ENCODE measurements at places on chromosomes 2 and 18.

- no peak for DNase-seq
Measured at GRCh38 chr18:6401687-6402086, 13.0 kb downstream of the L3MBTL4 start.

DNA sequence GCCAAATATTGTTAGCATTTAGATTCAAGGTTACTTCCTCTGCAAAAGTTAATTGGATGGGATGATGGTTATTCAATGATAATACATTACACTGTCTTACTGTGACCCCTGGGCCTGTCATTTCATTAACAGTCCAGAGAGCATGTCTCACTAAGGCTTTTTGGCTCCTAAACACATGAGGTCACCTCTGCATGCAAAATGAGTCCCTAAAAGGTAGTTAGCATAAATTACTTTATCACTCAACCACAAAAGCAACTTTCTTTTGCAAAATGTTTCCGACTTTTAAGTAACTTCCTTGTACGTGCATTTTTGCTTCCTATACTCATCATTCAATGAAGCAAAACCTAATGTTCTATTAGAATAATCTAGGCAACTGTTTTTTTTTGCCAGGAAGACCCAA lies 16.8 kb upstream of the AGFG1 start:
- no peak for DNase-seq

- DNase-seq: no peak
Measured at GRCh38 chr2:30455114-30455738, 8.2 kb downstream of the LCLAT1 start.

DNA sequence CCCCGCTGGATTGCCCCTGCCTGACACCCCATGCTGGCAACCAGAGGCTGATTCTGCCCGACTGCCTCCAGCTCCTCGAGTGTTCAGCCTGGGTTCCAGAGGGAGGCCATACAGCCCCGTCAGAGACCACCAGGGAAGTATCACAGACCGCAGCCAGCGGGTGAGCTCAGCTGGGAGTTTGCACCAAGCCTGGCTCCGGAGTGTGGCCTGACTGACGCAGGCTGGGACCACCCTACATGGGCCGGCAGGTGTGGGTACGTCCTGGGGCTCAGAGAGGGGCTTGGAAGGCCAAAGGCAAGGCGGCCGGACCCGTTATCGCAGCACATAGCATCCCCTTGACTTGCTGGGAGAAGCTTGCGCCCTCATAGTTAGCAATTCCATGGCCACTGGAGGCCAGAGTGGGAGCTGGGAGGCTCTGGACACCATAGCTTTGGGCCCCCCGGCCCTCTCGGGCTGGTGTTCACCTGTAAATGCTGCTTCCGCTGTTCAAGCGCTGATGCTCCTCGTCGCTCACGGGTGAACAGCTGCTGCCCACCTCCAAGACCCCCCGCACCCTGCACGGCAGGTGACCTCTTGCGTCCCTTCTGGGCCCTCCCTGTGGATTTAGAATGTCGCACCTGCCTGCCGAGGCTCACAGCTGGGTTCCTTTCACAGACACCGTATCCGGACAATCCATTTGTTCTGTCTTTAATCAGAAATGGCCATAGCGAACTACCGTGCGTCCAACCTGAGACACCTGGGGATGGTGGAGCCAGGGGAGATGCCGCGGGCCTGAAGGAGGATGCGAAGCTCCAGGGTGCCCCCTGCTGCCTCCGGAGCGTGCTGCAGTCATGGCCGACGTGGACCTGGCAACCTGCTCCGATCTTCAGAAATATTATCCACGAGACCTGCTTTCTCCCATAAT lies 31.2 kb upstream of the SLC66A3 start:
- peak; percentile 37 for DNase-seq

- DNase-seq: no peak
Measured at GRCh38 chr2:239093542-239093941, 245.7 kb downstream of the TWIST2 start.

DNA sequence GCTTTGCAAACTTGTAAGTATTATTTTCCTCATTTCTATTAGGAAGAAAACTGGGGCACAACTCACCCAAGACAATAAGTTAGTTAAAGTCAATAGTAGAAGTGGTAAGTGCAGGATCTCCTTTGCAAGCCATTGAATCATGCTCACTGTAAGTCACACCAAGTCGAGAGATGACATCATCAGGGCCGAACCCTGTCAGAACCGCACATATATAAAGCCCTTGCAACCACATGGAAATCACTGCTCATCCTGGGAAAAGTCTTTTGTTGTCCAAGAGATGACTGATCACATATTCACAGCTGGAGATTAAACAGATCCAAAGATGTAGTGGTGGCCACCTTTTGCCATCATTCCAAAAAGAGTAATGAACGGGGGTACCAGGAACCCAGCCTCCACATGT lies 484.8 kb upstream of the ID2 start:
- DNase-seq: no peak

DNA sequence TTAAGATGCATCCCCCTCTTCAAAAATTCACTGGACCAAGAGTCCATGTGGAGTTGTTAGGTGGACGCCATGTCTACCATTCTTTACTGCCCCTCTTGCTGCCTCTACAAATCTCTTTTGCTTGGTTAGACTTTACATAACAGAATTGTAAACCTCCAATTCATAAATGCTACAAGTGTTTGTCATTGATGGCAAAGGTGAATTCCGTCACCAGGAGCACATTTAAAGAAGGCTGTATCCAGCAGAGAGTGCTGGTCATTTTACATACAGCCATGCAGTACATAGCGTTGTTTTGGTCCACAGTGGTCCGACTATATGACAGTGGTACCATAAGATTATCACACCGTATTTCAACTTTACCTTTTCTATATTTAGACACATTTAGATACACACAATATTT lies 274.5 kb downstream of the MYCN start:
- no peak for DNase-seq

DNA sequence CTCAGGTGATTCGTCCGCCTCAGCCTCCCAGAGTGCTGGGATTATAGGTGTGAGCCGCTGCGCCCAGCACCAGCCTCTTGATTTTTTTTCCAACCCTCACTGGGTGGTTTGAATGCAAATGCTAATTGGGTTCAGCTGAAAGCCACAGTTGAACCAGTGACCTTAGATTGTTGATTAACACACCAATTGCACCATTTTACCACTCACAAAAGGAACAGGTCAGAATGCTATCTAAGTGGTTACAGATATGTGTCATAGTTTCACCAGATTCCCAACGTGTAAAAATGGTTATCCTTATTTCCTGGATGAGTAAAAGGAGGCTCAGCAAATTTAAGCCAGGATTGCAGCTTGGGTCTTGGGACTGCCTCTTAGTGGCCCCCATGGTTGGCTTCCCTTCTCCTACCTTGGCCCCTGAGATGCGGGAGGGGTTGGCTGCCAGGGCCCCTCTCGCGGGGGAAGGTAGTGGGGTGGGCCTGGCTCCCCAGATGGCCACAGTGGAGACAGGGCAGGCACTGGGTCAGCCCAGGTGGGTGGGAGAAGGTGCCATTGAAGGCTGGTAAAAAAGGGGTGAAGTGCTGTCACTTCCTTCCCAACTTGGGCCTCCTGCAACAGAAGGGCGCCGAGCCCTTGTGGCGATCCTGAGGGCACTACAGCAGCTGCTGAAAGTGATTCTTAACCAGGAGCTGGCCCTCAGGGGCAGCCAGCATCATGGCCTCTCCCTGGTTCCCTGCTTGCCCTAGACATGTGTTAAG lies 164.9 kb upstream of the HAAO start:
- no peak for DNase-seq

GRCh38 chr2:197613509-197613987 lies 61.8 kb downstream of the RFTN2 start:
- no peak for DNase-seq

DNA sequence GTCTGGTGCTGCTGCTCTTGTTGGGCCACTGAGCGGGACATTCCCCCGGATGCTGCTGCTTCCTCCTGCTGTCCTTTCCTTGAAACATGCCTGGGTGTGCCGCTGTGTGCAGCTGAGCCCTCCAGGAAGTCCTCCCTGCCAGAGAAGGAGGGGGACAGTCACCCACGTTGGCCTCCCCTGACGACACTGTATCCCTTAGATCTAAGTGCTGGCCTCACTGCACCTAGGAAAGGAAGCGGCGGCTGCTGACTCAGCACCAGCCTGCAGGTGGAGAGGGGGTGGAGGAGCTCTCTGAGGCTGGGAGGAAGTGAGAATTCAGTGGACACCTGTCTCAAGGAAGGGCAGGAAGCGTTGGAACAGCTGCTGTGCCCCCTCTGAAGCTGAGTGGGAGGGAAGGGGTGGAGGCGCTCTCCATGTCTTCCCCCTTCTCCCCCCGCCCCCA lies 239.8 kb downstream of the HAUS1 start:
- peak; percentile 87 for DNase-seq

DNA sequence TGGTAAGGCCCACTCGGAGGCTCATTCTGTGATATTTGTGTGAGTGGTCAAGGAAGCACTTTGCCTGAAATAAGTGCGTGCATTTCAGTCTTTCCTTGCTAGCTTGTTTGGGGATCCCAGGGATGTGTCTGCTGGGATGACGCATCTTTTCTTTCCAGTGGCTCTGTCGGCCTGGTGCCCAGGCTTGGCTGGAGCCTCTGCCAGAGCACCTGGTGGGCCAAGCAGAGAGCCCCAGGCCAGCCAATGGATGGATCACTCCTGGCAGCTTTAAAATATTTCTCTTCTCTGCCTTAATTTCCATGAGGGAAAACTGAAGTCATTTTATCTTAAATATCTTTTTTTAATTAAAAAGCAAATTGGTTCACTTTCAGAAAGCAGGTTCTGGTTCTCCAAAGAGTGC lies 501.8 kb upstream of the HS6ST1 start:
- DNase-seq: no peak

DNA sequence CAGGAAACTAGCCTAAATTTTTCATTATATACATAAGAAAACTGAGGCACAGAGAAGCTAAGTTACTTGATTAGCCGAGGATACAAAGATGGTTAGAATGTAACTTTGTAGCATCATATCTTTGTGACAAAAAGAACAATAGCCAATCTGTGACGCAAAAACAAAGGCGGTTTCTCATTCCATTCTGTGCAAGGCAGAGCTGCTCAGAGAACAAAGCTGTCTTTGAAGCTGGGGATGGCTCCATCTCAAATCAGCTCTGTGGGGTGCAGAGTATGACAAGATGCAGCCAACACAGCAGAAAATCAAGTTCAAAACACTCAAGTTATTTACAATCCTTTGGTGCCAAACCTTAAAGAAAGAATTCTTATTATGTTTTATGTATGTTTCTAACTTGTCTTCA lies 81.9 kb upstream of the VWC2L start:
- DNase-seq: no peak

- DNase-seq: no peak
Measured at GRCh38 chr2:10785260-10785659, 27.3 kb downstream of the PDIA6 start.

DNA sequence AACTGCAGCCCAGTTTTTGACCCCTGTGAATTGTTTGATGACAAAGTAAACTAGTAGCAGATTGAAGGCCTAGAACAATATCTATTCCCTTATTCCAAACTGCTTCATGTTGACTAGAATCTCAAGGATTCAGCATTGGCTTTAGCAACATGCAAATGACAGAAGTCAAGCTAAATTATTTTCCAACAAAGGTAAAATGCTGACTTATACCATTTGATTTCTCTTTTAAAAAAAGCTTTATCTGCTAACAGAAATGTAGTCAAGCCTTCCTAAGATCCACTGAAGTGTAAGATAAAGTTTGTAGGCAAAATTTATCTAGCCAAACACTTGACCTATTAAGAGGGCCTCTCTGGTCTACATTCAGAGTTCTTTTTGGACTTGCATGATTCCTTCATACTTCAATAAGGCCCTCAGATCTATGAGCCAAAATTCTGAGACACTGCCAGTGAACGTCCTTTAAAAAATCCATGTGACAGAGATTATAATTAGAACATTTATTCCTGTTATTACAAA lies 9.5 kb upstream of the CYBRD1 start:
- DNase-seq: no peak

GRCh38 chr2:162261032-162261945 lies 18.0 kb upstream of the FAP start:
- DNase-seq: no peak

DNA sequence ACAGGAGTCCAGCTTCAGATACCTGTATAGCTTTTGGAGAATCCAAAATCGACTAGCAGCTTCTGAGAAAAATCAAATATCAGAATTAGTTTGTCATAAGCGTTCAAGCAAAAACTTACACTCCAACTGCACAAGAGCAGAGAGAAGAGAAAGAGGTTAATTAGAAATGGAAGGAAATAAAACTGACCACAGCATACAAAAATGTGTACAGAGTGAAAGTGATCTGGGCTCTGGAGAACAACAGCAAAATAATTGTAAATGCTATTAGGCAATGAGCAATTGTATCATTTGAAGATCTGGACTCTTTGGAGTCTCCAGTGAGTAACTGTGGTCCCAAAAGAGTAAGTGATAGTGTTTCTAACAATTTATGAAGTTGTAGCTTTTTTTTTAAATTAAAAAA lies 867.3 kb downstream of the TRIB2 start:
- DNase-seq: no peak

DNA sequence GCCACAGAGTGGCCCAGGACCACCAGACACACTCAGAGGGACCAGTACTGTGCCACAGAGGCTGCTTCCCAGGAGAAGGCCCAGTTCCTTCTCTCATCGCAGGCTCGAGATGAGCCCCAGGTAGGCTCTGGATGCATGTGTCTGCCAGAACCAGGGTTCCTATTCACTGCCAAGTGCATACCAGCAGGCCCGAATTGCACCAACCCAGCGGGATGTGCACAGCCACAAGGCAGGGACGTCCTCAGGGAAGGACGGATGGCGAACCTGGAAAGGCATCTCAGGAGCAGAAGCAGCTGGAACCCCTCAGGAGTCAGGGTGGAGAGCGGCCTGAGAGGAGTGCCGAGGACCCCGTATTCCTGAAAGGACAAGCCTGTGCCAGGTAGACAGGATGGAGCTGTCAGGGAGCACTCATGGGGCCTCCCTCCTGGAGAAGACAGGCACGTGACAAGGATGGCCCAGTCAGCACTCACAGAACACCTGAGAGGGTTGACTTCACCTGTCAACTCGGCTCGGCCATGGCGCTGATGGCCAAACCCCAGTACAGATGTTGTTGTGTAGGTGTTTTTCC lies 73.7 kb downstream of the PTGR3 start:
- no peak for DNase-seq

DNA sequence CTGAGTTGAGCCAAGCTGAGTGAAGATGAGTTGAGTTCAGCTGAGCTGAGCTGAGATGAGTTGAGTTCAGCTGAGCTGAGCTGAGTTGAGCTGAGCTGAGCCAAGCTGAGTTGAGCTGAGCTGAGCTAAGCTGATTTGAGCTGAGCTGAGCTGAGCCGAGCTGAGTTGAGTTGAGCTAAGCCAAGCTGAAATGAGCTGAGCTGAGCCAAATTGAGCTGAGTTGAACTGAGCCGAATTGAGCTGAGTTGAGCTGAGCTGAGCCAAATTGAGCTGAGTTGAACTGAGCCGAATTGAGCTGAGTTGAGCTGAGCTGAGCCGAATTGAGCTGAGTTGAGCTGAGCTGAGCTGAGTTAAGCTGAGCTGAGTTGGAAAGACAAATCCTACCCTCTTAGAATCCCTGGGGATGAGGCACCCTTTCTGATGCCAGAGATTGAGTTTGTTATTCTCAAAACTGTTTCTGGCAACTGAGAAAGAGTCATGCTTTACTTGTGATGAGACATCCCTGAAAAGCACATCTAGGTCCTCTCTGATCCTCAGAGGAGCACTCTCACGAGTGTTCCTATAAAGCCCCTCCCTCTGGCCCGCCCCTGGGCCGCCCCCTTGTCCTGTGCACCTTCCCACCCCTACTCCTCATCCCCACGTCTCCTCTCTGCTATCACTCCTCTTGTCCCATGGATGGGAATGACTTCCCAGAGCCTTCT lies 116.5 kb downstream of the MCFD2 start:
- no peak for DNase-seq

Measured in Jurkat, Clone E6-1 (cell line).